PC-9 (cell line): ENCODE measurements at places on chromosomes 2 and 18.

- DNase-seq: no peak
Measured at GRCh38 chr2:157488877-157489276, 45.0 kb upstream of the CYTIP start.

DNA sequence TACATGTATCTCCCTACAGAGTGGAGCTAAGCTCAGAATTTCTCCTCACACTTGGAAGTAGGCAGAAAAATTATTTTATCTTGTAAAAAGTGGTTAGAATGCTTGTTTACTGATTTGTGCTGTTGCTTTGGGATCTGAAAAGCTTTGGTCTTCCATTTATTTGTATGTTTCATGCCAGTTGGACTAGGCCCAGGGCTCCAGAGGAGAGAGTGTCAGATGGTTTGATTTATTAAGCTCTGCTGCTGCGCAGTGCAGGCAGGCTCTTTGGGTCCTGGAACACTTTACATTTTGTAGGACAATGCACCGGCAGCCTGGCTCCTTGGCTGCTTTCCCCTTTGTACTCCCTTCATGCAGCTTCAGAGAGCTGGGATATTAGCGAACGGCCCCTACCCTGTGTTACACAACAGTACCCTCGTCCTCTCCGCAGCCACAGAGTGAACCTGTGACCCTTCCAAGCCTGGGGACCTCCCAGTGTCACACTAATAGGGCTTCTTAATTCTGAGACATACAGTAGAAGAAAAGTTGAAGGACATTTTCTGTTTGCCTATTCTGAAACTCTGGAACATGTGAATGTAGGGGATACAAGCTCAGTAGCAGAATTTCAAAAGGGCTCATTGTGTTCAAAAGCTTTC, 56.7 kb upstream of the EML6 start:
- no peak for DNase-seq

GRCh38 chr2:26191316-26192159, 18.6 kb downstream of the GAREM2 start:
- no peak for DNase-seq

DNA sequence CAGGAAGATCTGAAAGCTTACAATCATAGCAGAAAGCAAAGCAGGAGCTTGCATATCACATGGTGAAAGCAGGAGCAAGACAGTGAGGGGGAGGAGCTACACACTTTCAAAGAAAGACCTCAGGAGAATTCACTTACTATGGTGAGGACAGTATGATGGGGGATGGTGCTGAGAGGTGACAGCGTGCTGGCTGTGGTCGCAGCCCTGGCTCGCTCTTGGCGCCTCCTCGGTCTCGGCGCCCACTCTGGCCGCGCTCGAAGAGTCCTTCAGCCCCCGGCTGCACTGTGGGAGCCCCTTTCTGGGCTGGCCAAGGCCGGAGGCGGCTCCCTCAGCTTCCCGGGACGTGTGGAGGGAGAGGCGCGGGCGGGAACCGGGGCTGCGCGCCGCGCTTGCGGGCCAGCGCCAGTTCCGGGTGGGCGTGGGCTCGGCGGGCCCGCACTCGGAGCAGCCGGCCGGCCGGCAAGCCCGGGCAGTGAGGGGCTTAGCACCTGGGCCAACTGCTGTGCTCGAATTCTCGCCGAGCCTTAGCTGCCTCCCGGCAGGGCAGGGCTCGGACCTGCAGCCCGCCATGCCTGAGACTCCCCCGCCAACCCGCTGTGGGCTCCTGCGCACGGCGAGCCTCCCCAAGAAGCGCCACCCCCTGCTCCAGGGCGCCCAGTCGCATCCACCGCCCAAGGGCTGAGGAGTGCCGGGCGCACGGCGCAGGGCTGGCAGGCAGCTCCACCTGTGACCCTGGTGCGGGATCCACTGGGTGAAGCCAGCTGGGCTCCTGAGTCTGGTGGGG, 131.9 kb upstream of the SPATS2L start:
- DNase-seq: no peak

- no peak for DNase-seq
Measured at GRCh38 chr2:173841110-173841509, 124.1 kb downstream of the SP3 start.

GRCh38 chr2:58923869-58924268, 682.7 kb upstream of the FANCL start:
- DNase-seq: no peak

GRCh38 chr2:171181064-171182049, 20.7 kb upstream of the TLK1 start:
- no peak for DNase-seq

GRCh38 chr2:11663427-11663826, 6.6 kb downstream of the NTSR2 start:
- DNase-seq: no peak

GRCh38 chr2:119371111-119371510, 4.3 kb downstream of the DBI start:
- DNase-seq: no peak

- no peak for DNase-seq
Measured at GRCh38 chr2:96153291-96153713, 8.1 kb upstream of the DUSP2 start.

GRCh38 chr2:234218266-234219045, 168.0 kb downstream of the SPP2 start:
- DNase-seq: no peak

DNA sequence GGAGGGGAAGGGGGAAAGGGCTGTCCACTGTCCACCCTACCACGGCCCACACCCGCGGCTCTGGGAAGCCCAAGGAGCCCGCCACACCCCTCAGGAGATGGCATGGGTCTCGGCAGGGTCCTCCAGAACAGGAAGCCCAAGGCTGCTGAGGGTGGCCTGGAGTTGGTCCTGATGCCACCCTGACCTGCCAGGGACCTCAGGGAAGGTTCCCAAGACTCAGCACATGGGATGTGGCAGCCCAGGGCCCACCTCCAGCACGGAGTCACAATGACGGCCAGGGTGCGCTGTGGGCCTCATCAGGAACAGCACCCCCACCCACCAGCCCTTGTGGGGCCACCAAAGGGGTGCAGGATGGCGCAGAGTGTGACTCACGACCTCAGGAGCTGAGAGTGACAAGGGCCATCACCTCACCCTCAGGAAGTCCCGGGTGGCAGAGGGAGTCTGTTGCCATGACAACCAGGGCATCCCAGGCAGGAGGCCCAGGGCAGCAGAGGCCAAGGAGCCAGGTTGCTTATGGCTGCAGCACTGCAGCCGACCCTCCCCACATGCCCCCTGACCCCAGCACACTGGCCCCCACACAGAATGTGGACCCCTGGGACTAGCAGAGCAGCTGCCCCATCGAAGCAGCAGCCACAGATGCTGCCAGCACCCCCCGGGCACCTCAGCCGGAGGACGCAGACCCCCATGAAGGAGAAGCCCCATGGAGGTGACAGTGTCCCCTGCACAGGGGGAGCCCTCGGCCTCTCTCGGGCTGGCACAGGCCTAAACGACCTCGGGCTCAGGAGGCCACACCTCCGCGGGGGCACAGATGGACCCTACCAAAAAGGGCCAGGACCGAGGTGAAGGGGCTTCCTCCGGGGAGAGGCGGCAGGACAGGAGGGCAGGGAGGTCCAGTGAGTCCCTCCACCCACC, 34.3 kb downstream of the KIF1A start:
- DNase-seq: no peak

DNA sequence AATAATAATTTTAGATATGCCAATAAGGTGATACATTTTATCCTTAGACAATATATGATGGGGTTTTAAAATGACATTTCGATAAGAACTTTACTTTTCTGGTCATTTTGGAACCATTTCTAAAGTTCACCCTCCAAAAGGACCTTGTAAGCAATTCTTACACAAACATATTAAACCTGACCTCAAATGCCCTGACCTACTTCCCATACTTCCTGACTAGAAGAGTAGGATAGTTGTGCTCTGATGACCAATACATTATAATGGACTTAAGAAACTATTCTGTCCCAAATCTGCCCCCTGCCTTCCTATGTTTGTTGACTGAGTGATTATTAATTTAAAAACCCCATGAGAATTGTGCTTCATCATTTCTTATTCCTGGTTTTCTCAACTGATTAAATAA, 24.6 kb downstream of the GCA start:
- no peak for DNase-seq

- DNase-seq: no peak
Measured at GRCh38 chr2:48548840-48549239, 18.9 kb downstream of the STON1 start.

- no peak for DNase-seq
Measured at GRCh38 chr2:37695336-37695735, 23.9 kb upstream of the CDC42EP3 start.

DNA sequence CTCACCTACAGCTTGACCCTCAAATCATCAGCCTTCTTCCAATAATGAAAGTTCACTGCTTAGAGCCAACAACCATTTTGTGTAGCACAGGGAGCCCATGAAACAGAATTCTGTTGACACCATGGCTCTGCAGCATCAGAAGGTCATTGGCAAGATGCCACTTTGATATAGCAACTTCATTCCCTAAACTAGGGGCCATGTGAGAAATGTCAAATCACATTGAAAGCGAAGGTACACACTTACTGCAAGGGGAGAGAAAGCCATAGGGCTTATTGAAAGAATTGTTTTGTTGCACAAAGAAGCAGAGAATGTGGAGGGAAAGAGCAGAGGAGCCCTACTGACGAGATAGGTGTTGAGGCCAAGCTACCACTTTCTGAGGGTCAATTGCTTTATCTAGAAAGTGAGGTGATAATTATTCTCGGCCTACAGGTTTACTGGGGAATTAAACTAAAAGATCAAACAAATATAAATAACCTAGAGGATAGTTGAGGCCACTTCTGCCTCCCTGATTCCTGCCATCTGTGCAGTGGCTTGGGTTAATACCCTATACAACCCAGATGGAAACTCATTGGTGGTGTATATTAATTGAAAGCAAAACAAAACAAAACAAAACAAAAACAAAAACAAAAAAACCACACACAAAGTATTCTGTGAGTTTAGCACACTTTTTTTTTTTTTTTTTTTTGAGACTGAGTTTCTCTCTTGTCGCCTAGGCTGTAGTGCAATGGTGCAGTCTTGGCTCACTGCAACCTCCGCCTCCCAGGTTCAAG, 5.9 kb upstream of the ABCA12 start:
- no peak for DNase-seq

- no peak for DNase-seq
Measured at GRCh38 chr2:136010126-136010525, 24.7 kb upstream of the DARS1 start.

DNA sequence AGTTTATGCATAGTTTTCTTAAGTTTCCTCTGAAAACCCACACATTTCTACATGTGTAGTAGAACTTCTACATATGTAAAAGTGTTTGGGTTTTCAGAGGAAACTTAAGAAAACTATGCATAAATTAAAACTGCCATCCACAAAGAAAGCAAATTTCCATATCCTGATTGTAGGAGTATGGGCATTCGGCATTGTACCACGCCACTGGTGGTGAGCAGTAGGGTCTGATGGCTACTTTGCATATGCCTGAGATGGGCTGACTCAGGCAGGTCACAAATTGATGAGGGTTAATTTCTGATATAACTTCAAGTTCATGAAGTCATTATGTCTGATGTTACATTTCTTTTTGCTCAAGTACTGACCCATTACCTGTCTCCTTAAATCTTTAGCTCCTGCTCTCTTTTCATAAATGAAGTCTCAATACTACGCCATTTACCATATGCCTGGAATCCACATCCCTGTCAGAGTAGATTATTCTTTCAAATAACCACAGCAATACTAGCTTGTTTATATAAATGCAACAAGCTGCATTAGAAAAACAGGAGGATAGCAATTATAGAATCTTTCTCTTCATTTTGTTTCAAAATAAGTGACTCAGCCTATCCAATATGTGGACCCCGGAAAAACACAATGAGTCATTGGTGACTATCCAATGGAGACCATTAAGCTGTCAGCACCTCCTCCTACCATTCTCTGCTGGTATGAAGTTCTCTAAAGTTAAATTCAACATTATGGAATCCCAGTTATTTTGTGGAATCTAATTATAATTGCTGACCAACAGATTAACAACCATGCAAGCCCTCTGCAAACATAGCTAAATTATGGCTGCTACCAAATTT, 355.2 kb upstream of the UBE2E3 start:
- DNase-seq: no peak

DNA sequence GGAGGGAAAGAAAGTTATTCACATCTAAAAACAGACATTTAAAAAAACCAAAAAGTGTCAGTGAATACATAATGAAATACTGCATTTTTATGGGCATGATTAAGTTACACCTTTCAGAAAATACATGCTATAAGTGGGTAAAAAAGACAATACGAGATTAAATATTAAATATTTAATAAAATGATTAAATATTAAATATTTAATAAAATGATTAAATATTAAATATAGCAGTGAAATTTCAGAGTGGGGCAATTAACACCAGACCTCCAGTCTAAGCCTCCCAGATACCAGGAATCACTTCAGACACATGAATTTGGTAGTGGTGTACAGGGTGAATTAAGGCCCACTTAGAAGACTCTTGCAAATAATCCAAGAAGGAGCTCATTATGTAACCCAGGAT, 15.5 kb downstream of the RBM43 start:
- no peak for DNase-seq

- DNase-seq: no peak
Measured at GRCh38 chr2:16071039-16071864, 130.9 kb downstream of the MYCN start.

GRCh38 chr2:2657121-2657962, 326.3 kb upstream of the MYT1L start:
- no peak for DNase-seq
